MM.1S (cell line): ENCODE measurements at places on chromosomes 7 and 10.
A peak's percentile ranks its signal among the peaks of the same experiment; 100 is the strongest.

DNA sequence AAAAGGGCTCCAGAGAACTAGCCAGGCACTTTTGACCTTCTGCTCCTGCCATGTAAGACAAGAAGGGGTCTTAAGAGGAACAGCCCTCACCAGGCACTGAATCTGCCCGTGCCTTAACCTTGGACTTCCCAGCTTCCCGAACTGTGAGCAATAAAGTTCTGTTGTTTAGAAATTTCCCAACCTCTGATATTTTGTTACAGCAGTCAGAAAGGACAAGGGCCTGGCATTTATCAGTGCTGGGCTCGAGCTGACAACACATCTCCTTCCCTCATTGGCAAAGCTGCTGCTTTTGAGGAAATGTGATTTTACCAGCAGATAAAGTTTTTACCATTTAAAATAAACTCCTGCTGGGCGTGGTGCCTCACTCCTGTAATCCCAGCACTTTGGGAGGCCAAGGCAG, 103.5 kb downstream of the GPR26 start:
- peaks cover 24% of the 10 kb centered on the region; the same call in 1 of the 2 replicates for H3K27me3 ChIP-seq
- H3K36me3 ChIP-seq, result no peaks in the 10 kb centered on the region
- H3K27ac ChIP-seq, result no peak overlapping the region
- DNase-seq, result no peak
- no peak overlapping the region for H3K4me3 ChIP-seq
- H3K4me1 ChIP-seq, result no peaks in the 10 kb centered on the region

GRCh38 chr10:14625192-14625631, 149.5 kb downstream of the FAM107B start:
- peaks cover 4% of the 10 kb centered on the region; the same call in 1 of the 2 replicates for H3K4me1 ChIP-seq
- no peak overlapping the region for H3K4me3 ChIP-seq
- DNase-seq, result no peak
- no peaks in the 10 kb centered on the region for H3K36me3 ChIP-seq

DNA sequence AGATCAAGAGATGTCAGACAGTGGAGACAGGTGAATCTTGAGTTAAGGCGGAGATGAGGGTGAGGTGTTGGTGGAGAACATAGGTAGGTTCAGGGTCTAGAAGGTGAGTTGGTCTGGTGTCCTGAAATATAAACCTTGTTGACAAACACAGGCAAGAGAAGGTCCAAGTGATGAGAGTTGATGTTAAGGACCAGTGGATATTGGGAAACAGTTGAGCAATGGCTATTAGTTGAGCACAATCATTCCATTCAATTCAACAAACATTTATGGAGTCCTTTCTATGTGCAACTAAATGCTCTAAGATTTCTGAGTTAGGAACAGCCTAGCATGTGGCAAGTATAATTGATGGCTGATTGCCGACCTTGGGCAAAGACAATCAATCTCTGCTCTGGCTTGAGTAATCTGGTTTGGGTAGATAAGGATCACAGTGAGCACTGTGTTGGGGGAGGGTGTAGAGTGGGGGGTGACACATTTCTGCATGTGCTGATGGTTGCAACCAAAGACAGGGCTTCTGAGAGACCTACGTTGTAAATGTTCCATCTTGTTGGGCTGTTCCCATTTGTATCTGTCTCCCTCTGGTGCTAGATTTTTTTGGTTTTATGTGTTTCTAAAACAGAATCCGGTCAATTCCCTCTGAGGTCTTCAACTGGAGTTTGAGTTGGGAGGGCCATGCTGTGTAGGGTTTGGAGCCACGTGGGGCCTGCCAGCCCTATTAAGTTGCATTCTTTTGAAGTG, 201.1 kb downstream of the BAMBI start:
- no peak for DNase-seq
- no peaks in the 10 kb centered on the region for H3K4me1 ChIP-seq
- H3K36me3 ChIP-seq, result no peaks in the 10 kb centered on the region
- H3K27ac ChIP-seq, result no peak overlapping the region
- no peaks in the 10 kb centered on the region for H3K27me3 ChIP-seq

- no peak overlapping the region for H3K27ac ChIP-seq
- DNase-seq, result no peak
- H3K27me3 ChIP-seq, result peaks cover 92% of the 10 kb centered on the region
- H3K4me3 ChIP-seq, result no peak overlapping the region
Observed at GRCh38 chr7:157897681-157898080, 560.9 kb downstream of the DNAJB6 start.

DNA sequence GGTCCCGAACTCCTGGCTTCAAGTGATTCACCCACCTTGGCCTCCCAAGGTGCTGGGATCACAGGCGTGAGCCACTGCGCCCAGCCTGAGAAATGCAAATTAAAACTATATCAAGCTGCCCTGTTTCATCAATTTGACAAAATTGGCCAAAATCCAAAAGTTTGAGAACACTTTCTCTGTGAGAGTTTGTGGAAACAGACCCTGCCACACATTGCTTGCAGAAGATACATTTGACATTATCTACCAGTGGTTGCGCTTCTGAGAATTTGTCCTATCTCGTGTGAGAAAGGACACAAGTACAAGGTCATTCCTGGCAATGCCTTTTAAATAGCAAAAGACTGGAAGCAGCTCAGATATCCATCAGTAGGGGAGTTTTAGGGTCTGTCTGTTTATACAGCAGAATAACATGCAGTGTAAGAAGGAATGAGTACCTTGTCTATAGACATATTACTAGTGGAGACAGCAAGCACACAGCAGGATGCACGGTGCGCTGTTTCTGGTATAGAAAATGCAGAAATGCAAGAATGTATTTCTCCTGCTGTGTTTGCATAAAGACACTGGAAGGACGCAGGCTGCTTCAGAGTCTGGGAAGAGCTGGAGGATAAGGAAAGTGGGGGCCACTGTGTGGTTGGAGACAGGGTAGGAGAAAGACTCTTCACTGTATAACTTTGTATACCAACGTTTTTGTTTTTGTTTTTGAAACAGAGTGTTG, 4.3 kb downstream of the LHPP start:
- no peaks in the 10 kb centered on the region for H3K36me3 ChIP-seq
- no peak overlapping the region for H3K4me3 ChIP-seq

DNA sequence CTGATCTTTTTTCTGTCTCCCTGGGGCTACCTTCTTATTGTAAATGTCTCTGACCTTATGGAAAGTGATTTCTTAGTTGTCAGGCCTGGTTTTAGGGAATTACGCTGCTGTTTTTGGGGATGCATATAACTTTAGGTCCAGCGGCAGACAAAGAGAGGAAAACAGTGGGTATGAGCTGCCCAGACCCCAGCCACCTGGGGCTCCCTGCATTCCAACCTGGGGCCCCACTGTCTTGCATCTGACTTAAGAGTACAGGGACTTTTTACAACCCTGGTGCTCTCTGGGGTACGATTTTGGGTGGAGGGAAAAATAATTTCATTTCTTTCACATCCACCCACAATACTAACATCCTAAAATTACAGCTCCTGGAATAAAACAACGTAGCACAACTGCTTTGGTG, 119.4 kb downstream of the PRPF18 start:
- no peak for DNase-seq
- no peaks in the 10 kb centered on the region for H3K27me3 ChIP-seq
- H3K27ac ChIP-seq, result no peak overlapping the region
- H3K4me3 ChIP-seq, result no peak overlapping the region

GRCh38 chr10:125407000-125407502, 246.7 kb upstream of the CTBP2 start:
- no peaks in the 10 kb centered on the region for H3K27me3 ChIP-seq
- no peaks in the 10 kb centered on the region for H3K36me3 ChIP-seq
- no peak for DNase-seq
- no peak overlapping the region for H3K27ac ChIP-seq
- no peak overlapping the region for H3K4me3 ChIP-seq
- H3K4me1 ChIP-seq, result no peaks in the 10 kb centered on the region

GRCh38 chr10:62620491-62620890, 184.0 kb upstream of the ADO start:
- DNase-seq, result no peak
- no peak overlapping the region for H3K4me3 ChIP-seq
- no peak overlapping the region for H3K27ac ChIP-seq

GRCh38 chr10:126857178-126857806, 47.9 kb upstream of the DOCK1 start:
- H3K4me1 ChIP-seq, result no peaks in the 10 kb centered on the region
- no peak overlapping the region for H3K4me3 ChIP-seq
- H3K27ac ChIP-seq, result no peak overlapping the region
- no peak for DNase-seq
- H3K27me3 ChIP-seq, result no peaks in the 10 kb centered on the region

GRCh38 chr10:80787952-80788351, 250.2 kb downstream of the SH2D4B start:
- no peaks in the 10 kb centered on the region for H3K27me3 ChIP-seq
- DNase-seq, result no peak
- H3K4me1 ChIP-seq, result no peaks in the 10 kb centered on the region
- no peak overlapping the region for H3K4me3 ChIP-seq

GRCh38 chr7:25893436-25893835, 258.6 kb upstream of the NFE2L3 start:
- H3K4me1 ChIP-seq, result peaks cover 30% of the 10 kb centered on the region
- H3K4me3 ChIP-seq, result 0 out of 2 replicates have a peak overlapping the region, but pooled peaks have one; percentile 34
